ENCODE measurements at places on chromosomes 2 and 18.

GRCh38 chr2:53786705-53787613 lies at the start of the genes ASB3 and ERLEC1:
Gene ASB3 (minus strand): TSS chr2:53786953. CDS start chr2:53765572, 21,381 bp downstream.
Gene ERLEC1 (plus strand): TSS chr2:53787044. CDS start chr2:53787211, 167 bp downstream.
- DNase-seq: peak; percentile 92

- no peak for DNase-seq
These were observed 420.7 kb downstream of the METTL4 start for GRCh38 chr18:2150566-2150965.

GRCh38 chr2:135494917-135495316 lies 36.1 kb downstream of the ZRANB3 start:
- no peak for DNase-seq

DNA sequence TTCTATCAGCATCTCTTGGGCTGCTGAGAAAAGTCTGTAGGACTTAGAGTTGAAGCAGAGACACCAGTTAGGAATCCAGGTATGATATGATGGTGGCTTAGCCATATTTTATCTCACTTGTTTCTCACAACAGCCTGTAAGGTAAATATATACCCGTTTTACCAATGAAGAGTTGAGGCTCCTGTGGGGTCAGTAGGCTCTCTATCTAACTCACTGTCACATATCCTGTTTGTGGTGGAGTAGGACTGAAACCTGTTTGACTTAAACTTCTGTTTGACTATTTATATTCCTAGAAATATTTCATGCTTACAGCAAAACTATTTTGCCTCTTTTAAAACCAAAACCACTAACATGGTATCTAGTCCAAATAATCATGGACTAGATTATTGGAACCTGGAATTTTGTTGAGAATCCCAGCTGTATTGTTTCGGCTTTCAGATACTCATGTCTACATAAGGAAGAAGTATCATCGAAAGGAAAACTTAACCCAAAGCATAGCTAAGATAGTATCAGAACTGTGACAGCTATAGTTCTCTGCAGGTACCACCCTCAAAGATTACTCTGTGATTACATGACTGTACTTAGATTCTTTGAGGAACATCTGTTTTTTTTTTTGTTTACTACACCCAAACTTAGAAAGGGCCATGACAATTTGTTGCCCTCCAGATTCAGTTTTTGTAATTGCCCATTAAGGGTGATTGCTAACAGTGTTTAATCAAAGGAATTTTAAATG lies 216.1 kb upstream of the THUMPD2 start:
- no peak for DNase-seq

- DNase-seq: no peak
These were observed 5.4 kb upstream of the CHRNG start for GRCh38 chr2:232533944-232534710.

DNA sequence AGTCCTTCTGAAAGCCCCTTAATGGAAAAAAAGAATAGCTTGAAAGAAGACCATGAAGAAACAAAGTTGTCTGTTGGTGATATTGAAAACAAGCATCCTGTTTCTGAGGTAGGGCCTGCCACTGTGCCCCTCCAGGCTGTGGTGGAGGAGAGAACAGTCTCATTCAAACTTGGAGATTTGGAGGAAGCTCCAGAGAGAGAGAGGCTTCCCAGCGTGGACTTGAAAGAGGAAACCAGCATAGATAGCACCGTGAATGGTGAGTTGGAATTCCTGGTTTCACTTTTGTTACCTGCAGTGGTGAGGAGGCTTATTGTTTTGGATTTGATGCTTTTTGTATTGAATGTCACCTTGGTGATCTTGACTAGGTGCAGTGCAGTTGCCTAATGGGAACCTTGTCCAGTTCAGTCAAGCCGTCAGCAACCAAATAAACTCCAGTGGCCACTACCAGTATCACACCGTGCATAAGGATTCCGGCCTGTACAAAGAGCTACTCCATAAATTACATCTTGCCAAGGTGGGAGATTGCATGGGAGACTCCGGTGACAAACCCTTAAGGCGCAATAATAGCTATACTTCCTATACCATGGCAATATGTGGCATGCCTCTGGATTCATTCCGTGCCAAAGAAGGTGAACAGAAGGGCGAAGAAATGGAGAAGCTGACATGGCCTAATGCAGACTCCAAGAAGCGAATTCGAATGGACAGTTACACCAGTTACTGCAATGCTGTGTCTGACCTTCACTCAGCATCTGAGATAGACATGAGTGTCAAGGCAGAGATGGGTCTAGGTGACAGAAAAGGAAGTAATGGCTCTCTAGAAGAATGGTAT lies 13.3 kb downstream of the SLC20A1 start:
- DNase-seq: no peak
